ENCODE measurements at places on chromosomes 12 and 14.

DNA sequence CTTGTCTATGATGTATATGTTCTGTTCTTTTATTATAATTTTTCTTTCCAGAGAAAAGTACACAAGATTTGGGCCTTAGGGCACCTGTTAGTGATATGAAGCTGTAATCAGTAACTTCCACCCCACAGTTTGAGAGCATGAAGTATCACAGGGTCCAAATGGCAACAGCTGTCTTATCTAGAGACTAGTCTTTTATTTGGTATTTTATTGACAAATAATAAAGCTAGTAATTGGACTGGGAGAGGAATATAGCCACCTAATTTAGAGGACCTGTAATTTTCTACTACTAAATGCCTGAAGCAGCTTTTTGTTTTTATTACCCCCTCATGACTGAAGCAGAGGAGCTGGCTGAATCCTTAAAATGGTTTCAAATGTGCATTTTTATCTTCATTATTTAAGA, 174.8 kb downstream of the PDZRN4 start:
- no peak for DNase-seq

DNA sequence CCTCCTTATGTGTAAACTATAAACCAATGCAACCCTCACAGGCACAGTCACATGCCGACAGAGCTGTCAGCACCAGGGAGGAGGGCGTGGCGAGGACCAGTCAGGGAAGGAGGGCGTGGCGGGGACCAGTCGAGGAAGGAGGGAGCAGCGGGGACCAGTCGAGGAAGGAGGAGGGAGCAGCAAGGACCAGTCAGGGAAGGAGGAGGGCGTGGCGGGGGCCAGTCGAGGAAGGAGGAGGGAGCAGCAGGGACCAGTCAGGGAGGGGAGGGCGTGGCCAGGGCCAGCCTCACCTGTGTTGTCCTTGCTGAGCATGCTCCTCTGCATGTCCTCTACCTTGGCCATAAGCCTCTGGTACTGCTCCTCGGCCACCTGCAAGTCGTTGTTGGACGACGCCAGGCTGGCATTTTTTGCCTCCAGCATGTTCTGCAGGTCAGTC, 24.2 kb downstream of the GOLGA3 start:
- DNase-seq: no peak

GRCh38 chr12:78406828-78407227, 457.7 kb upstream of the SYT1 start:
- peak; percentile 78 for DNase-seq

DNA sequence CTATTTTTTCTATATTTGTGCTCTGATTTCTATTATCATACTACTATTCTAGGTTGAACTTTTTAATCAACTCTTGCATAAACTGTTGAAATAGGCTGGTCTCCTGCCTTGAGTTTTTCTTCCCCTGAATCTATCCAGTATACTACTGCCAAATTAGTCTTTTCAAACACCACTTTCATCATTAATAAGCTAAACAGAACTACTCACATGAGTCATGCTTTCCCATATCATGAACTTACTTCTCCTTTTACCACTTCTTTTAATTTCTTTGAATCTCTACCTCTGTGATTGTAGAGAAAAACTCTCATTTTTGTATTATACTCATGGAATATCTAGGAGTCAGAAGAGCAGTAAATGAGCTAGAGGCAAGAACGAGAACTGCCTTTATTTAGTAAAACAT, 340.3 kb upstream of the PDE3A start:
- DNase-seq: no peak

- no peak for DNase-seq
Observed at GRCh38 chr14:83425138-83425537, 1891.5 kb upstream of the SEL1L start.

DNA sequence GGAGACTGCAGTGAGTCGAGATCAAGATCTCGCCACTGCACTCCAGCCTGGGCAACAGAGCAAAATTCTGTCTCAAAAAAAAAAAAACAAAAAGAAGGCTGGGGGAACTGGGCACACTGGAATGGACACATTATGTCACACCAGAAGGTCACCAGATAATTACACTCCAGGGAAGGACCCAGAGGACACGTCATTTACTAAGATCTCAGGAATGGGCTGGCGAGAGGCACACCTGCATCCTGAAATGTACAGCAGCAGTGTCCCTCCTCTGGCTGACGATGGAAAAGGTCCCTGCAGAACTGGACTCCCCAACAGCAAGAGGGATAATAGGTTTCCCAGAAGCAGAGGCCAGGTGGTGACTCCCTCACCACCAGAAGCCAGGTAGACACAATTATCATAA, 243.5 kb downstream of the BCL11B start:
- no peak for DNase-seq

DNA sequence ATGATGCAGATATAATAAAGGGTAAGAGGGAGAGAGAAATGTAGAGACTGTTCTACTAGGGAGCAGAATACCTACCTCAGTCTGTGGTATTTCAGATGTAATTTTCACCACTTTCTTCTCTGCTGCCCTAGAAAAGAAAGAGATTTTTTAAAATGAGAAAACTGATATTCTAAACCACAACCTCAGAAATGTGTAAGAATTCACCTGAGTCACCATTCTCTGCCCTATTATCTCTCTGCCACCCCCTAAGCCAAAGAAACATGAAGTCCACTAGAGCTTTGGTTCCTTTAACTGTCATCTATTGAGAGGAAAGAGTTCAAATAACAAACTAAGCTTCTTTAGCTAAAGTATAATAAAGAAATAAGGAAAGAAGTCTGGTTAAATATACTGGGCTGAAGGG, 21.6 kb downstream of the SARNP start:
- DNase-seq: no peak

GRCh38 chr12:52834727-52835001, 553 bp upstream of the KRT79 start:
- no peak for DNase-seq
